ENCODE measurements at places on chromosomes 5 and 9. TPM values are rescaled to one million over a fixed set of nuclear protein-coding genes. Genes with fewer than 3 reads are reported as not detected.
A peak's percentile ranks its signal among the peaks of the same experiment; 100 is the strongest.

IL9 gene
- total RNA-seq, result not detected

DNA sequence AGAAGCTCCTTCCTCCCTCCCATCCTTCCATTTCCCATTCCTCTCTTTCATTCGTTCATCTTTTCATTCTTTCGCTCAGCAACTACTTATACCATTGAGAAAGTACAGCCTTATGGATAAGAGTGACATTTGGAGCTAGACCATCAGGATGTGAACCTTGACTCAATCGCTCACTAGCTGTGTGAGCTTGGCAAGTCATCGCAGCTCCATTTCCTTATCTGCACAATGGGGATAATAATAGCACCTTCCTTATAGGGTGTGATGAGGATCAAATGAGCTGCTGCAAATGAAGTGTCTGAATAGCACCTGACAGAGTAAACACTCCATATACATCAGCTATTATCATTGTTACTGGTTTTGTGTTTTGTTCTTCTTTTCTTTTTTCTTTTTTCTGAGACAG, 28.1 kb upstream of the SYNPO start:
- peak; percentile 63 for DNase-seq

DNA sequence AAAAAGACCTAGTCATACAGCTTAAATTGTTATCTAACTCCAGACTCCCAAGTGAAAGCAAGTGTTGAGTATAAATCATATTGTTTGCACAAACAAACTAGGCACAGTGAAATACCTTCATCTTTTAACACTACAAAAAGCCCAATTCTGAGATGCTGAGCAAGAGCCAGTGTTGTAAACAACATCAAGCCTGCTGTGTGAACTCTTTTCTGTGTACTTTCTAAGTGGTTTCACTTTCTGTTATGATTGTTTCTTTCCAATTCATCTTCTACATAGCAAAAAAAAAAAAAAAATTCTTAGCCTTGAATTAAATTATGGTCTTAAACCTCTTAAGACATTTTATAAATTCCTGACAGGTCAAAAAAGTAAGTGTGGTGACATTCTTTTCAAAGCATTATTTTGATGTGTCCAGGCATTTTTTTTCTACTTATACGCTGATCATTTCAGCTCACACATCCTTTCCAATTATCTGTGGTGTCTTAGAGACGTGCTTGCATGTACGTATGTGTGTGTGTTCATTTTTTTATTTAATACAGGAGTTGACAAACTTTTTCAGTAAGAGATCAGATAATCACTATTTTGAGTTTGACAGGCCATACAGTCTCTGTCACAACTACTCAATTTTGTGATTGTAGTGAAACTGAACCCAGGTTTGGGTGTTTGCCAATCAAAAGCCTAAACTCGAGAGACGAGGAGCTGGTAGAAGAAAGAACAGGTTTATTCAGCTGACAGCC, 556.1 kb downstream of the CDH9 start:
- no peak for DNase-seq

- DNase-seq, result no peak
Observed at GRCh38 chr9:111068383-111068730, 30.1 kb upstream of the LPAR1 start.

NTNG2 gene
- total RNA-seq, result 0.43 TPM

GRCh38 chr5:170233358-170233892, 640 bp downstream of the C5orf58 start:
- DNase-seq, result no peak

Data from mucosa of descending colon (tissue), 3 donors.